Activated naive CD4-positive, alpha-beta T cell treated with anti-CD3 and anti-CD28 coated beads, Interleukin-2, amount 50 U/mL, for 72 hours (primary cell): ENCODE measurements at places on chromosomes 1 and 21.

- DNase-seq = no peak
These were observed 5.3 kb upstream of the P3R3URF start for GRCh38 chr1:46181343-46182260.

GRCh38 chr1:240597153-240597745 lies 14.7 kb downstream of the GREM2 start:
- DNase-seq = no peak

DNA sequence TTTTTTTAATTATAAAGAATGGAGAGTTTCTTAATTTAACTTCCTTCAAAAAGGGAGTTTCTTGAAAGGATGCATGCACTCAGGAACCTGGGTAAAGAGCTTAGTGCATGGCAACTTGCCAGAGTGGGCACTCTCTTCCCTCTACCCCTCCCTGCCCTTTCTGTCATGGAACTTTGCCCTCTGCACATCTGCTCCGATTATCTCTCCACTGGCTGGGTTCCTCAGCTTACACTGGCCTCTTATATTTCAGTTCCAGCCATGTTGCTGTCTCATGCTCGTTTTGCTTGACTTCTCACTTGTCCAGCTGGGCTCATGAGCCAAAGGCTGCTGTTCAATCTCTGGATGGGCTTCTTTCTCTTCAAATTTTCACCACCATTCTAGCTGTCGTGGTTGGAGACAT lies 87.0 kb downstream of the NCAM2 start:
- no peak for DNase-seq

GRCh38 chr1:59885160-59885832 lies 41.3 kb downstream of the CYP2J2 start:
- DNase-seq = no peak

DNA sequence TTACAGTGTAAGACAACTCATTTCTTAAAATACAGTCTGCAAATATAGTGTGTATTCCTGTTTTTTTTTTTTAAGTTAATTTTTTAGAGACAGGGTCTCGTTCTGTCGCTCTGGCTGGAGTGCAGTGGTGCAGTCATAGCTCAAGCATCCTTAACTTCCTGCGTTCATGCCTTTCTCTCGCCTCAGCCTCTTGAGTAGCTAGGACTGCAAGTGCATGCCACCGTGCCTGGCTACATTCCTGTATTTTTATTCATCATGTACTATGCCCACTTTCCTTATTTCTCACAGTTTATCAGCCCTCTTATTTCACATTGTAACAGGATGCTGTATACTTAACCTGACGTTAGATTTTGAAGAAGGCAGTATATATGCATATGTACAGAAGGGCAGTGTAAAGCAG lies 26.7 kb downstream of the MIER1 start:
- no peak for DNase-seq

- no peak for DNase-seq
These were observed 92.7 kb downstream of the ESRRG start for GRCh38 chr1:216630532-216630931.

DNA sequence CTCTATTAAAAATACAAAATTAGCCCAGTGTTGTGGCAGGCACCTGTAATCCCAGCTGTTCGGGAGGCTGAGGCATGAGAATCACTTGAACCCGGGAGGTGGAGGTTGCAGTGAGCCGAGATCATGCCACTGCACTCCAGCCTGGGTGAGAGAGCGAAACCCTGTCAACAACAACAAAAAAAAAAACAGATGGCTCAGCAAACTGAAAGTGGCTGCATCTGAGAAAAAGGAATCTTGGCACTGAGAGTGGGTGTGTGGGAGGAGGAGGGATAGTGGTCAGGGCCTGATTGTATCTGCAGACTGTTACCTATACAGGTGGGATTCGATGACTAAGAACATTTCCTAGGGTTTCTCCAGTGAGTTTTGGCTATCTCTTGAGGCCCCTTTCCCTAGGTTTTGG lies 122.2 kb upstream of the BARHL2 start:
- DNase-seq = no peak

- DNase-seq = no peak
These were observed 103.6 kb upstream of the IVNS1ABP start for GRCh38 chr1:185420588-185421081.

- no peak for DNase-seq
These were observed 13.8 kb upstream of the RIPPLY3 start for GRCh38 chr21:36992671-36993070.

DNA sequence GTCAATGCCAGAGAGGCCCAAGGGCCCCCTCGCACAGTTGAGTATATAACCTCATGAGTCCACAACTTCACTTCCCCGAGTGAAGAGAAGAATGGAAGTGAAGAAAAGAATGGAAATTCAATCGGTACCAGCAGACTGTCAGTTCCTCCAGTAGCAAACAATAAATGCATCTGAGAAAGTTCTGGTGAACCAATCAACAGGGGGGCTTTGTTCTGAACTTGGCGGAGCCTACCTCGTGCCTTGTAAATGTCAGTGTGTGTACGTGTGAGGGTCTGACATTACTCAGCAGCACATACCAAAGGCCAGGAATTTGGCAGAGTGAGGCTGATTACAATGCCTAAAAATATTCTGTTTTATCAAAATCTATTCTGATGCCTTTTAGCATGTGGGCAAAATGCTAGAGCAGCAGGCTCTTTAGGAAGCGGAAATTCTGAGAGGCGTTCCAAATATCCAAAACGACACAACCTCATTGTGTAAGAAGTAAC lies 238.5 kb downstream of the LTN1 start:
- DNase-seq = no peak

- no peak for DNase-seq
These were observed 70.8 kb upstream of the PRKACB start for GRCh38 chr1:84073266-84073665.

DNA sequence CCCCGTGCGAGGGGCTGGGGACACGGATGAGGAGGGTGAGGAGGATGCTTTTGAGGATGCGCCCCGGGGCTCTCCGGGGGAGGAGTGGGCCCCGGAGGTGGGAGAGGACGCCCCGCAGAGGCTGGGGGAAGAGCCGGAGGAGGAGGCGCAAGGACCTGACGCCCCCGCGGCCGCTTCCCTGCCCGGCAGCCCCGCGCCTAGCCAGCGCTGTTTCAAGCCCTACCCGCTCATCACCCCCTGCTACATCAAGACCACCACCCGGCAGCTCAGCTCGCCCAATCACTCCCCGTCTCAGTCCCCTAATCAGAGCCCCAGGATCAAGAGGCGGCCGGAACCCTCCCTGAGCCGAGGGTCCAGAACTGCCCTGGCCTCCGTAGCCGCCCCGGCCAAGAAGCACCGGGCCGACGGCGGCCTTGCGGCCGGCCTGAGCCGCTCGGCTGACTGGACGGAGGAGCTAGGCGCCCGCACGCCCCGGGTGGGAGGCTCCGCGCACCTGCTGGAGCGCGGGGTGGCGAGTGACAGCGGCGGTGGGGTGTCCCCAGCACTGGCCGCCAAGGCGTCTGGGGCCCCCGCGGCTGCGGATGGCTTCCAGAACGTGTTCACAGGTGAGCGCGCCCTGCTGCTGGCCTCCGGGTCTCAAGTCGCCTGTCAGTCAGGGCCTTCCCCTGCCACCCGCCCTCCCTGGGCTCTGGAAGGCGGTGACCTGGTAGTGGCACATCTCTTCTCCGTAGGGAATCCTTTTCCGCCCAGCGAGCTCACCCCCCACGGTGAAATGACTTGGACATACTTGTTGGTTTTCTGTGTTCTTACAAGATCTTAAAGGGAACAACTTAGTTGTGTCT lies 1.7 kb downstream of the FMN2 start:
- DNase-seq = no peak

GRCh38 chr1:31714442-31715086 lies 10.7 kb upstream of the COL16A1 start:
- no peak for DNase-seq

DNA sequence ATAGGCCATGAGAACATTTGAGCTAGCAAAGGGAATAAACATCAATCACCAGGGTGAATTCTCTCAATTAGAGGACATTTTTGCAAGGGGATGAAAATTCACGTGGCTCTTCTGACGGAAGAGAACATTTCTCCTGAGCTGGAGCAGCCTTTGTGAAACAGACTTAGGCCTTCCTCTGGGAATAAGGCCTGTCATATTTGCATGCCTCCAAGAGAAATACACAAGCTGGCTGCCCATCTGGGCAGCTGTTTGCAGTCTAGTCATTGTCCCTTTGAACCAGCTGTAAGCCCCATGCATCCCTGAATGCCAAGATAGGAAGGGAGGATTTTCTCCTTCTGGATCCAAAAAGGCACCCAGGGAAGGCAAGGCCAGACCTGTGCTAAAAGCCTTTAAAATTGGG lies 5.5 kb downstream of the LEMD1 start:
- no peak for DNase-seq

DNA sequence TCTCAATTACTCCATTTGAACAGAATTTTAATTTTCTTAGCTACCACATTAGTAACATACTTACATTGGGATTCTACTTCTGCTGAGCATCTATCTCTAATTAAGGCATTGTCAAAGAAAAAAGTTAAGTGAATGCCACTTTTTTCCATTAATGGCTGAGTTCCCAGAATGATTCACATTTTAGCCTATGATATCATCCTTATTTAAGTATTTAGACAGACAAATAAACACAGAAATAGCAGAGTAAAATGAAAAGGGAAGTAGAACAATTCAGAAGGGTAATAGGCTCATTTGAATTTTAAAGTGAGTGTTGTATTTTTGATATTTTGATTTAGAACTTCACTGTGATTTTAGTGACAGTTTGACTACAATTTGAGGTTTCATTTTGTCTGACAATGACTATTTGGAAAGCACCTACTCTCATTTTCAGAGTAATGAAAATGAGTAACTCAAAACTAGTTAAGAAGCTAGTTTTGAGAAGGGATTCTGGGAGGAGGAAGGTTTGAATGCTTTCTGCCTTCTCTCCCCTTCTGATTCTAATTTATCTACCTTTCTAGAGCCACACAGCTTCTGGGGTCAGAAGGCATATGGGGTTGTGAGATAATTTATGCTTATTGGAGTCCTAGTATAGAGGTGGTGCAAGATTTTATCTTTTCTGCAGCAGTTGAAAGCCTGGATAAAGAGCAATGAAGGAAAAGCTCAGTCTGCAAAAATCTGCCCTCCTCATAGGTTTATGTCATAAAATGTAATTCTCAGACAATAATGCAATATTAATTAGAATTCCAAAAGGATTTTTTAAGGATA lies 15.5 kb downstream of the LYPLAL1 start:
- DNase-seq = no peak

DNA sequence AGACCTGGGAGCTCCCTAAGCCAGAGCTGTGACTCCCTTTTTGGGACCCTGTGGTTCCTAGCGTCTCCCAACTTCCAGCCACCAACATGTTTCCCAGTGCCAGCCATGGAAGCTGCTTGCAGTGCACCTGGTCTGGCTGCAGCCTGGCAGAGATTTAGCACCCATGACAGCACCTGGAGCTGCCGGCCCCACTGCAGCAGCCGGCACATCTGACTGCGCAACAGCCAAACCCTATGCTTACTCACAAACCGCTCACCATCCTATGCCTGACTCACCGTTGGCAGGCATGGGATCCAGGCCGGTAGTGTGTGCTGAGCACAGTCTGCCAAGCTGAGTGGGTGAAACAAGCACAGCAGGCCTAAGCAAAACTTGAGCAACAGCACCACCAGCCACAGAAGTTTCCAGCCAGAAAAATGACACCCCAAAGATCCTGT lies 435.9 kb upstream of the PRMT6 start:
- no peak for DNase-seq

- no peak for DNase-seq
These were observed 287.4 kb upstream of the RUNX1 start for GRCh38 chr21:35336534-35336933.

DNA sequence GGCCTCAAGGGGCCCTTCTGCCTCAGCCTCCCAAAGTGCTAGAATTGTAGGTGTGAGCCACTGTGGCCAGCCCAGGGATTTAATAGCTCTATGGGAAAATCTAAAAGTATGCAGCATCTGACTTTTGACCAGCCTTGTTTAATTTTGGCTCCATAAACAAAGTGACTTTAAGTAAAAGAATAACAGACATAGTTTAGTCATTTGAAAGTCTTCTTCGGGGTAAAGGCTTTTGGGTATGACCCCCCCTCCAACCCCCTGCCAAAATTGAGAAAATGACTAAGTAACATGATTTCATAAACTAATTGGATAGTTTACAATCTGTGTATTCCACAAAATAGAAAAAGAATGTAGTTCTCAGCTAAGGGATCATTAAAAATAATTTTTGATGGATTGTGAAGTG lies 17.0 kb downstream of the GPBP1L1 start:
- no peak for DNase-seq

DNA sequence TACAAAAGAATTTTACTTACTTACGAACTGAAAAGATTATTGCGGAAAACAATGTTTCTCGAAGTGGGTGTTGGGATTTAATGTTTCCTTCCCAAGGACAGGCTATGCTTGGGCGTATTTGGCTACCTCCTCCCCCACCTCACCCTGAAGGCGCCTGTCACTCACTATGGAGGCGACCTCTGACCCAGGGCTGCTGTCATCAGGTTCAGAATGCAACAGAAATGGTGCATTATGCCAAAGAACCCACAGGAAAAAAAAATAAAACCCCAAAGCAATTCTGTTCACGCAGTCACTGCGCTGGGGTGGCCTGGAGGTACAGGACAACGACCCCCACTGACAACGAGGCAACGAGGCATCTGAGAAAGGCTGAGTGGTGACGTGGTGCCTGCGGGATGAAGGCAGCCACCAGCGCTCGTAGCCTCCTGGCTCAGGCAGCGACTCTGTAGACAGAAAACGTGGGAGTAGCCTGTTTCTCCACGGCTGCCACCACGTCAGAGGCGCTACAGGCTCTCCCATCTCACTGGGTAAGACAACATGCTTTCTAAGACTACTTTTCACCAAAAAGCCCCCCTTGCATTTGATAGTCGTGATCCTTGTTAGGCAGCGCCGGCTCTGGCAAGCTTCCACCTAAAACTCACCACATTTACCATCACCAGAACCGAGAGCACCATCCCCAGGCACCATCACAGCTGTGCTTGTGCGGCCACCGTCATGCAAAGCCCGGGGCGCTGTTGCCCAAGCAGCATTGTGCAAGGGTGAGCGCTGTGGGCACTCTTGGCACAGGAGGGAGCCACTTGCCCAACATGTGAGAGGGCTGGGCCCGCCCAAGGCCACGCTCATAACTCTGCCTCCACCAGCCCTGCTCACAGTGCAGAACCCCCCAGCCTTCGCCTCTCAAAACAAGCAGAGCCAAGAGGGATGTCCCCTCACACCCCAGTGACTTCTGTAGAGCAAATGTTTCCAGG lies 14.3 kb downstream of the NADK start:
- no peak for DNase-seq
